Stimulated activated naive CD4-positive, alpha-beta T cell (primary cell): ENCODE measurements at places on chromosomes 11 and 22.

GRCh38 chr22:38251341-38251692 lies 21.5 kb downstream of the TMEM184B start:
- DNase-seq: no peak

DNA sequence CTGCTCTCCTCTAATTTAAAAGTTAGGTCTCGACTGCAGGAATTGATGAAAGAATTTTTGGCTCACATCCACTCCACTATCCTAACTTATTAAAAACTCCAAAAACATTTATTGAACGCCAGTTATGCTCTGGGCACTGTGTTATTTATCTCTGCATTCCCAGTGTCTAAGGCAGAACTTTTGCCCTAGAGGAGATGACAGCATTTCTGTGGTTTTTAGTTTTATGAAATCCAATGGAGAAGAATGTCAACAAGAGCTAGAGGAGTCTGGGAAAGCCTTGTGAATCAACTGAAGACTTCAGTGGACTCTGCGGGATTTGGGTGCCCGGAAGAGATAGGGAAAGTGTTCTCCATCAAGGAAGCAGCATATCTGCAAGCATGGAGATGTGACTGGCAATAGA lies 217.0 kb upstream of the PGR start:
- DNase-seq: no peak

DNA sequence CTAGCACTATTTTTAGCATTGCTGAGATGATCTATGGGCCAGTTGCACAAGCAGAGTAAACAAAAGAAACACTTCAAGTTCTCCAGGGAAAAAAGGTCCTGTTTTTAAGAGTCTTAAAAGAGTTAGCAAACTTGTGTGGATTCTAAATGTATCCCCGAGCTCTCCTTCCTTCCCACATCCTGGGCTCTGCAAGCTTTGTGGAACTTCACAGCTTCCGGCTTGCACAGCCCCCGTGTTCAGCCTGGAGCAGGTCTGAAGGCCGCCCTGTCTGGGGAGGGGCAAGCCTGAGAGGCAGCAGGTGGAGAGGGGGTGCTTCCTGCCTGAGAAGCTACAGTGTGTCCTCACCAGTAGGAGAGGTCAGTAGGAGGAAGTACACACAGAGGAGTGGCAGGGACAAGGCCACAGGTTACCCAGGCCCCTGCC lies 35.1 kb upstream of the SUSD2 start:
- peak; percentile 32 for DNase-seq

DNA sequence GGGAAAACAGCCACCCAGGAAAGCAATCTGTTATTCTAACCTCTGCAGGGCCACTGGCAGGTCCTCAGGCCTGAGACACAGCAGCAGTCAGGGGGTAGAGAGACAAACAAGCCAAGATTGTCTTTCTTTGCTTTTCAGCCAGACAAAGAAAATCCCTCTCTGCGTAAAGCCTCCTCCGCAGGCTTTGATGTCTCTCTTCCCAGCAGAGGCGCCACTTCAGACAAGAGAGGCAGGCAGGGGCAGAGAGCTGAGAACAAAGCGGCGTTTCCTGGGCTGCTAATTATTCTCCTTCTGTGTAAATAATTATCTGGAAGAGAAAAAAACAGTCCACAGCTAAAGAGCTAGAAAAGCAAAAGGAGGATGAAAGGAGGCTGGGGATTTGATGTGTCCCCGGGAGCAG lies 102.7 kb upstream of the SEZ6L start:
- DNase-seq: no peak

- peak; percentile 52 for DNase-seq
These were observed 112.9 kb downstream of the SPON1 start for GRCh38 chr11:14075118-14076078.

DNA sequence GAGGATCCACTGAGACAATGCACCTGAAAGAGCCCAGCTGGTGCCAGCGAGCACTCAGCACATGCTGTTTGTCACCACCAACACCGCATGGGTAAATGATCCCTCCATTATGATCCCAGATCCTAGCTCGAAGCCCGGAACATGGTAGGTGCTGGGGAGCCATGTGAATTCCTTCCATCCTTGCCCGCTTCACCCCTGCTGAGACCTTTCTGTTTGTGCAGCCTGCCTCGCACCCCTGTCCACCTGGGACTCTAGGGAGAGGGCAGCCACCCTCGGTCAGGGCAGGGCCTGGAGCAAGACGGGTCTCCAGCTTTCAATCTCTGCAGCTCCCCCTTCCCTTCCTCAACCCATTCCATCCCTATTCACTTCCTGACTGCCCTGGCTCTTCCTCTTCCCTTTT lies 116.2 kb upstream of the ALX4 start:
- DNase-seq: no peak

DNA sequence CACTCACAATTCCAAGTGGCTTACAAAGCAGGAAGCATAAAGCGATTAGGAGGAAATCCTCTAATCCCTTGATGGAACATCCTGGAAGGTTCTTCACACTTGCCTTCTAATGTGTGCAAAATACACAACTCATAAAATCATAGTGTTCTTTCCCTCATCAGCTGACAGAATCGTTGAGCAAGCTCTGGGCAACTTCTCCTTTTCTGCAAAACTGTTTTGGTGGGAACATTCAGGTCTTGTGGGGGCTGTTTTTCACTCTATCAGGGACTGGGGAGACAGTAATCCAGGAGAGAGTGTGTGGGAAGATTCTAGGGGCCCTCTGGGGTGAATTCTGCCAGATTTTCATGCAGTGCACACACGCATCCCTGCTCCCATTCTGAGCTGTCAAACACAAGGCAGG lies 53.2 kb downstream of the IRAG1 start:
- no peak for DNase-seq

DNA sequence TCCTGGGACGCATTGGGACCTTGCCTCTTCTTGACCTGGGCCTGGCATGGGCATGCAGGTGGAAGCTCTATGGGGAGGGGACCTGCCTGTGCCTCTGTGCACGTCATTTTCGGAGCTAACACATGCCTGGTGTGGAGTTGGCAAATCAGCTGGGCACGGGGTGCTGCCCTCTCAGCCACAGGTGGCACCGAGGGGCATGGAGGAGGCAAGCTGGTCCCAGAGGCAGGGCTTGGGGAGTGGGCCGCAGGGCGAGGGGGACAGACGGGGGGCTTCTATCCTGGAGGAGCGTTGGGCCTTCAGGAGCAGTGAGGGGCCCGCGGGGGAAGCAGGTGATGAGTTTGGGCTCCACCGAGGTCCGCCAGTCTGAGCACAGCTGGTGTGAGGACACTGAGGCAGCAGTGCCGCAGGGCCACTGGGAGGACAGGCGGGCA lies 362.0 kb downstream of the TBC1D22A start:
- DNase-seq: no peak

DNA sequence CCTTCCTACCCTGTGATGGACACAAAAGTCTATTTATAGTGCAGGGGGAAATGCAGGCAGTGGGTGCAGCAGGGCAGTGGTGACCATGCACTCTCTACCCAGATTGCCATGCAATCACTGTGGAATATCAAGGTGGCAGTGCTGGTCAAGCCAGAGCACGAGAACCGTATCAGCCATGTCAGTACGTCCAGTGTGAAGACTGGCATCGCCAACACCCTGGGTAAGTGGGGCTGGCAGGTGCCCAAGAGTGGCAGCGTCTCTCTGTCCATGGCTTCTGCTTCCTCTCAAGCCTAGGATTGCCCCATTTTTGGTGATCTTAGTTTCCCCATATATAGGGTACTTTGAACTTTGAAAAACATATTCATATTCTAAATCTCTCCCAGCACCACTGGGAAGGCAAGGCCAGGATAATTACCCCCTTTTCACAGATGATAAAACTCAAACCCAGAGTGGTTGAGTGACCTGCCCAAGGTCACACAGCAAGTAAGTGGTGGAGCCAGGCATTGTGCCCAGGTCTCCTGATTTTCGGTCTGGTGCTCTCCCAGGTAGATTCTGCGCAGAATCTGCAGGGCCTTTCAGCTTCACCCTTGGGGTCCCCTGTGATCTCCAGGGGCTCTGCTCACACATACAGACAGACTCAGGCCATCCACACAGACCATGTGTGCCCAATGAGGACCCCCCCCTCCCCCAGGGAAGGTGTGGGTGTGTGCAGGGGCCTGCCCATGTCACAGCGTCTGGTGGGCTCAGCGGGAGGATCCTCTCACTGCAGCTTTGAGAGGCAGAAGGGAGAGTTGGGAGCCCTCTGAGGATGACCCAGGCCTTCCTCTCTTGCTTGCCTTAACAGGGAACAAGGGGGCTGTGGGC lies 7.1 kb downstream of the INPPL1 start:
- DNase-seq: no peak

- no peak for DNase-seq
These were observed 21.2 kb upstream of the PSMA1 start for GRCh38 chr11:14541192-14541947.

DNA sequence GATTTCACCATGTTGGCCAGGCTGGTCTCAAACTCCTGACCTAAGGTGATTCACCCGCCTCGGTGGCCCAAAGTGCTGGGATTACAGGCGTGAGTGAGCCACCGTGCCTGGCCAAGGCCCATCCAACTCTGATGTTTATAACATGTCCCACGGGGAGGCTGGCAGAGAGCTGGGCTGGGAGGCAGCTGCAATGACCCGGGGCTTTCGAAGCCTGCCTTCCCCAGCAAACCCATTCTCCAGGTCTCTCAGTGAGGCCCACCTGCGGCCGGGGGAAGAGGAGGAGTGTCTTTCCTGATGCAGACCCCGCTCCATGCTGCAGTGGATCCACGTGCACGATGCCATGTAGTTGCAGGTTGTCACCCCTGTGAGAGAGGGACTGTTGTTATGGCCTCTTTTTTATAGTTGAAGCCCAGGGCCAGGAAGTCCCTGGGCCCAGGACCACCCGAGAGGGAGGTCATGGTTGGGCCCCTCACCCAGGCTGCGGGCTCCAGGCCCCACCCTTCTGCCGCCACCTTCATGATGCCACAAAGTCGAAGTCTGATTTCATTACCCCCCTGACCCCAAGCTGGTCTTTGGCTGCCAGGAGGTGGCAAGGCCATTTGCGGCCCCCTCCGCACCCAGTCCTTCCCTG lies 38.3 kb downstream of the KCNJ4 start:
- DNase-seq: no peak

- no peak for DNase-seq
These were observed 14.1 kb upstream of the LRRC10B start for GRCh38 chr11:61494381-61494961.

DNA sequence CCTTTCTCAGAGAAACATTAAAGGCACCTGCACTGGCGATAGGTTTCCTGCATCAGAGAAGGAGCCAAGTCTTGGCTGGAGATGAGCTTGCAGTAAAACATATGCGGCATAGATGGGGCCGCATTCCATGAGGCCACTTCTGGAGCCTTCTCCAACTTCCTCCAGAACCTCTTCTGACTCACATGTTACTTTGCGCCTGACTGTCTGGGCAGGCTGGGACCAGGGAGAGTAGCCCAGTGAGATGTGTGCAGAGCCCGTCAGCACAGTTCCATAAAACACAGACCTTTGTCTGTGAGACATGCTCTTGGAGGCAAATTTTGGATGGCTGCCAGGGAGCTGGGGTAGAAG lies 55.4 kb upstream of the BID start:
- DNase-seq: no peak

DNA sequence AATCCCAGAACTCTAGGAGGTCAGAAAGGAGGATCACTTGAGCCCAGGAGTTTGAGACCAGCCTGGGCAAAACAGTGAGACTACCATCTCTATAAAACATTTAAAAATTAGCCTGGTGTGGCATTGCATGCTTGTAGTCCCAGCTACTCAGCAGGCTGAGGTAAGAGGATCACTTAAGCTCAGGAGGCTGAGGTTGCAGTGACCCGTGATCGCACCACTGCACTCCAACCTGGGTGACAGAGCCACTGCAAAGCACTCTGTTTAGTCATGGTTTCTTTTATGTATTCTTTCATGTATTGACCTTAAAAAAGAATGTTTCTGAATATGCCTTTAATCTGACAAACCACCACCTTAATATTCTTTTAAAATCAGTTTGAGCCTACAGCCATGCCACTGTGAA lies 52.2 kb downstream of the BIRC2 start:
- no peak for DNase-seq

GRCh38 chr11:35009191-35009943 lies 92.9 kb downstream of the PDHX start:
- no peak for DNase-seq

DNA sequence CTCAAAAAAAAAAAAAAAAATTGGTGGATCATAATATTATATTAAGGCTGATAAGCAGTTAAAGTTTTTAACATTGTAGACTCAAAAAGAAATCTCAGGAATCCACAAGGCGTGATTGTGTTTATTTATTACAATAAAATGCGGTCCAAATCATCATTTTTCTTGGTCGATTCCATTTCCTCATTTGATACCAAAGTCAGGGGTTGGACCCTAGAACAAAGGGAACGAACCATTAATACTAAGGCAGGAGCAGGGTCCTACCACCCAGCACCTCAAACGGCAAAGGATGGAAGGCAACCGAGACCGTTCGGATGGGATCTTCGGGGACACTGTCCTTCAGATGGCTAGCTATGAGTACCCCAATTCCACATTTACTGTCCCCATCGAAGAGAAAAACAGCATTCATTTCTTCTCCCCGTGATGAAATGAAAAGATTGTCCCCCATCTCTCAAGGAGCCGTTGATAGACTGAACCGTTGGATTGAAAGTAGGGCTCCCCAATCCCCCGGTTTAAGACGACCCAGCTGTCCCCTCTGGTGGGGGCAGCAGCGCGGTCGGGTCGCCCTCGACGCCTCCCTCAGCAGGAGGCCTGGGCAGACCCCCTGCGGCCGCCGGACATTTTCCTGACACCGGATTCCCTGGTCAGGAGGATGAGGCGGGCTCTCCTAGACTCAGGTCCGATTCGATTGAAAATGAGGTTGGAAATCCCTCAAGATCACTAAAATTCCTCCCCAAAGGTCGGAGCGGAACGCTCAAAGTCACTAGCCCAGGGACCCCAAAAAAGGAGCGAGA lies 607 bp downstream of the DMC1 start:
- DNase-seq: no peak

GRCh38 chr11:124075492-124075840 lies 34.3 kb upstream of the OR10G7 start:
- DNase-seq: no peak
